ENCODE measurements at places on chromosomes 1 and 21. TPM values are rescaled to one million over a fixed set of nuclear protein-coding genes. Genes with fewer than 3 reads are reported as not detected.
A peak's percentile ranks its signal among the peaks of the same experiment; 100 is the strongest.

- no peak for DNase-seq
Observed at GRCh38 chr1:156806512-156807440, 9.9 kb downstream of the SH2D2A start.

DNA sequence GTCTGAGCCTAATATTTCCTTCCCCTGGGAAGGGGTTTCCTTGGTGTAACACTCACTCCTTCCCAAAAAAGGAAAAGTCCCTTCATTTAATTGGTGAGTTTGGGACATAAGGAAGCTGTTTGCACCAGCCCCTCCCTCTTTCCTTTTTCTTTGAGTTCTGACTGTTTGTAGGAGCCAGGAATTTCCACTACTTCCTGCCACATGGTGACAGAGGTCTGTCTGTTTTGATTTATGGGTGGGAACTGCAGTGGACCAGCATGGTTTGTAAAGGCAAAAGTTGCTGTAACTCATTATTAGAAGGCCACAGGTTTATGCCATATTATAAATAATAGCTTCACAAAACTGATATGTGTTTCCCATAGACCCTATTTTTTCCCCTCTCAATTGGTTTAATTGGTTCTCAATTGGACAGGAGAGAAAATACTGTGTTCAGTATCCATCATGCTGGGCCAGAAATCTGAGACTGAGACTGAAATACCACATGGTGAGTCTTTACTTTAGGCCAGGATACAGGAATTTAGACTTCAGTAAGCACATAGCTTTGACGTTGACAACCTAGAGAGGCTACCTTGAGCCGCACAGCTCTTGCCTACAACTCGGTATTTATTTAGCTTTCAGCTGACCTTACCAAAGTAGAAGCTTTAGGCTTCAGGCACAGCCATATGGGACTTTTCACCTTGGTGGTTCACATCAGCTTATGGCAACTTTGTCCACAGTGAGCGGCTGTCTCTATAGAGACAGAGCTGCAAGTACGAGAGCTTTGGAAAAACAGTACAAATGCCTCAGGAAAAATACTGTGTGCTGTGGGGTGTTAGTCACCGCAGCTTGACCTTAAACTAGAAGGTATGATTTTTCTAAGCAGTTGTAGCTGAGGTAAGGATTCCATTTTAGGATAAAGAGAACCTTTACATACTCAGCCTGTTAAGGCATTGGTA, 40.0 kb upstream of the RGS7 start:
- no peak for DNase-seq

Gene TRPM2
- total RNA-seq, result 2.4 TPM

GRCh38 chr1:25217598-25218232, 14.6 kb downstream of the SYF2 start:
- DNase-seq, result no peak

Gene TAS1R3
- total RNA-seq, result 2.7 TPM

DNA sequence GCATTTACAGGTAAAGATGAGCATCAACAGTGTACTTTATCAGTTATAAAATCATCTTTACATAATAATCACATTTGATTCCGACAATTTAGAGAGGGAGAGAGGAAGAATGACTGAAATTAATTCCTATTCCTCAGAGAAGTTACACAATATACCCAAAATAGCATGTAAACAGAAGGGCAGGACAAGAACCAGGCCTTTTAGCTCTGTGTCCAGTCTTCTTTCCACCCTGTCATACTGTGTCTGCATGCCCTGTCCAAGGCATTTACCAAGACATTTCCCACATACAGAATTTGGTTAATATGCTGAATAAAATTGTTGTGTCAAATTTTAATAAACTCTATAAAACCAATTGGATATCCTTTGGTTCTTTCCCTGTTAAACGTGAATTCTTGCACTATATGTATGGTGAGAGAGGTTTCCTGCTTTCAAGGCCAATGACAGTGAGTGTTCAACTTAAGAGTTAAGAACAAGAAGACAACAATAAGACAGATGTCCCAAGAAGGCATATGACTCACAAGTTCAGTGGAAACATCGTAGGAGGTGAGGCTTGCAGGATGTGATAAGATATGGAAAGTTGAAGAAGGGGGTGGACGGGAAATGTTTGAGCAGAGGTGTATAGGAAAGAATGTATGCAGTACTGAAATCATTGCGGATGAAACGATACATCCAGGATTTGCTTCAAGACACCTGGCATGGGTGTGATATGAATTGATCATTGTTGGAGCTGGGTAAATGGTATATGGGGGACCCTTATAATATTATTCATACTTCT, 20.8 kb downstream of the LRRC8B start:
- no peak for DNase-seq

Gene MAN1C1
- total RNA-seq, result 0.20 TPM

DNA sequence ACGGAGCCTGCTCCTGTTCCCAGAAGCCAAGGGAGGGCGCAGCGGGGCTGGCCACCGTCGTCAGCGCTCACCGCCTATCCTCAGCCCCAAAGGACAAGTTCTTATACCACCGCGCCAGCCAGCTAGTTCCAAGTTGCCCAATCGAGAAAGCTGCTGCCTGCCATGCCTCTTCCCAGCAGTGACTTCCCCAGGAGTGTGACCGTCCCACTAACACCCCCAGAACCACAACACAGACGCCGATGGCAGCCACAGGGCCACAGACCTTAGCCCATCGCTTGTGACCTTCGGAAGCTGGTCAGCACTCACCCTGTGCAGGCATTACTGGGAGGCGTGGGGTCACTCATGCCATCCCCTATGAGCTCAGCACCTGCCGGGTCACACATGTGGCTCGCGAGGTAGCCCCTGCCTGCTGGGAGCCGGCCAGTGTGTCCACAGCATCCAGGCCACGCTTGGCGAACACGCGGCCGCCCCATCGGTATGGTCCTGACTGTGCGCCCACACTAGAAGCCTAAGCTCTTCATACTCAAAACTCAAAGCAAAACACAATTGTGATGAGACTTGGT, 20.1 kb downstream of the NADK start:
- DNase-seq, result no peak

Gene SPEN
- total RNA-seq, result 116 TPM

Gene CELA3B
- total RNA-seq, result not detected

Gene ANXA9
- total RNA-seq, result not detected

Gene TOR1AIP1
- 42.3 TPM for total RNA-seq

GRCh38 chr1:145708063-145708462, 895 bp upstream of the PDZK1 start:
- DNase-seq, result no peak

DNA sequence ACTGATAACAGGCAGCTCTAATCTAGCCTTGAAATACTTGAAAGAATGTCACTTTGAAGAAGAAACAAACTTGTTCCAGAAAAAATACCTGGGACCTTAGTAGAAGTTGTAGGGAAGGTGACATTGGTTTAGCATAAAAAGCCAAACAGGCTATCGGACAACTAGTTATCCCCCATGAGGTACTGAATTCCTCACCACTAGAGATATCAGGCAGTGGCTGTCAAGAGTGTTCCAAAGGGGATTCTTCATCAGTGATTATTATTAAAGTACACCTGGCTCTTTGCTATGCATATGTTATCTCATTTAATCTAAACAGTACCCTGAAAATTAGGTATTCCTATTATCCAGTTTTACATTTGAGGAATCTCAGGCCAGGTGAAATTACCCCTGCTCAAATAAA, 13.1 kb upstream of the HMGN2 start:
- no peak for DNase-seq

- DNase-seq, result no peak
Observed at GRCh38 chr21:37751268-37751975, 164.8 kb downstream of the KCNJ6 start.

GRCh38 chr1:29806646-29807319, 570.5 kb downstream of the PTPRU start:
- DNase-seq, result no peak

- DNase-seq, result no peak
Observed at GRCh38 chr21:29406385-29406784, 107.7 kb downstream of the BACH1 start.

GRCh38 chr1:185159966-185160365, 3.0 kb downstream of the SWT1 start:
- DNase-seq, result no peak

- DNase-seq, result no peak
Observed at GRCh38 chr21:45920824-45921600, 60.6 kb upstream of the COL6A1 start.

Gene VSIG8
- total RNA-seq, result not detected

GRCh38 chr1:85240643-85241042, 18.8 kb downstream of the C1orf52 start:
- no peak for DNase-seq

Gene NUDT4B
- 1.9 TPM for total RNA-seq

DNA sequence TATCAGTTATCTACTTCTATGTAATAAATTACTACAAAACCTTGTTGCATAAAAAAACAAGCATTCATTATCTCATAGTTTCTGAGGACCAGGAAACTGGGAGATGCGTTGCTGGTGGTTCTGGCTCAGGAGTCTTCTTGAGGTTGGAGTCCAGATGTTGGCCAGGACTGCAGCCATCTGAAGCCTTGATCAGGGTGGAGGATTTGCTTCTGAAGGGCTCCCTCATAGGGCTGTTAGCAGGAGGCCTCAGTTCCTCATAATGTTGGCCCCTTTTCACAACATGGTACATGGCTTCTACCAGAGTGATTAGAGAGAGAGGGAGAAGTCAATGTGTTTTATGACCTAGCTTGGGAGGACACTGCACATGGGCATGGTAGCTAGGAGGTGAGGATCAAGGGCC, 137.4 kb downstream of the CNIH3 start:
- DNase-seq, result no peak

- no peak for DNase-seq
Observed at GRCh38 chr1:241962153-241962552, 4.6 kb downstream of the BECN2 start.

Gene KRTAP11-1
- not detected for total RNA-seq

Gene TRAPPC10
- 96.0 TPM for total RNA-seq

- peak; percentile 25 for DNase-seq
Observed at GRCh38 chr1:107935396-107936064, 29.4 kb downstream of the VAV3 start.

GRCh38 chr1:180672505-180672904, 40.7 kb downstream of the XPR1 start:
- no peak for DNase-seq

Gene TARBP1
- 27.0 TPM for total RNA-seq

Gene WNT3A
- total RNA-seq, result not detected

Gene LCE1E
- not detected for total RNA-seq

DNA sequence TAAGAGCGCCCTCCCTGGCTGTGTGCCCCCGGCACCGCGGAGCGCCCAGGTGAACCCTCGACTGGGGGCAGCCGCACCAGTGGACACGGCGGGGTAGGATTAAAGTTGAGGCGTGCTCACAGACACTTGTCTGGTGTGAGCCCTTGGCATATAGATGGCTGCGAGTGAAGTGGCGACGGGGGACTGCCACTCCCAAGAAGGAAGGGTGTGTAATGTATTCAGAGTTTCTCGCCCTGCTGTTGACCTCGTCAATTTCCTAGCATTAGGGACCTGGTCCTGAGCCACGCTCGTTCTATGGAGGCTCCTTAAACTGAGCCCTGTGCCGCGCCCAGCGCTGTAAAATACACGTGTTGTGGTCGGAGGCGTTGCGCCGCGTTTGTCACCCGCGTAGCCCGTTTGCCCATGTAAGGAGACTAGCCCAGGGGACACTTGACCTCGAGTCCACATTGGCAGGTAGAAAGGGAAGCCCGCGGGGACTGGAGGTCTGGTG, 554 bp downstream of the EVA1C start:
- DNase-seq, result no peak

- DNase-seq, result no peak
Observed at GRCh38 chr1:175725684-175726083, 17.7 kb downstream of the TNR start.

Gene STMN1
- 24.8 TPM for total RNA-seq

- no peak for DNase-seq
Observed at GRCh38 chr1:225769687-225770086, 7.9 kb upstream of the SRP9 start.

- no peak for DNase-seq
Observed at GRCh38 chr1:27622828-27623227, 12.2 kb downstream of the FGR start.

GRCh38 chr1:64173336-64173940, 30.0 kb upstream of the UBE2U start:
- no peak for DNase-seq

DNA sequence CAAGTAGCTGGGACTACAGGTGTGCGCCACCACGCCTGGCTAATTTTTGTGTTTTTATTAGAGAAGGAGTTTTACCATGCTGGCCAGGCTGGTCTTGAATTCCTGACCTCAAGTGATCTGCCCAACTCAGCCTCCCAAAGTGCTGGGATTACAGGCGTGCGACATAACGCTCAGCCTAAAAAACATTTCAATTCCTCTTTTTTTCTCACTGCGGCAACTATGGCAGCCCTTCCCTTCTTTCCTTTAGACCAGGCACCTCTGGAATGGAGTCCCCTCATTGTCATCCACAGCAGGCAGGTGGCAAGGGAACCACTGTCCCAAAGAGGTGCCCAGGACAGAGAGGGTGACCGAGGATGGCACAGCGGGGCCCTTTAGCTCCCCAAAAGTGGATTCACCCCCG, 14.1 kb downstream of the CEP104 start:
- no peak for DNase-seq

Gene PADI1
- total RNA-seq, result not detected

GRCh38 chr1:97412166-97412565, 508.7 kb downstream of the DPYD start:
- DNase-seq, result no peak

GRCh38 chr1:23403735-23404486, 20.6 kb downstream of the TCEA3 start:
- DNase-seq, result peak; percentile 71

DNA sequence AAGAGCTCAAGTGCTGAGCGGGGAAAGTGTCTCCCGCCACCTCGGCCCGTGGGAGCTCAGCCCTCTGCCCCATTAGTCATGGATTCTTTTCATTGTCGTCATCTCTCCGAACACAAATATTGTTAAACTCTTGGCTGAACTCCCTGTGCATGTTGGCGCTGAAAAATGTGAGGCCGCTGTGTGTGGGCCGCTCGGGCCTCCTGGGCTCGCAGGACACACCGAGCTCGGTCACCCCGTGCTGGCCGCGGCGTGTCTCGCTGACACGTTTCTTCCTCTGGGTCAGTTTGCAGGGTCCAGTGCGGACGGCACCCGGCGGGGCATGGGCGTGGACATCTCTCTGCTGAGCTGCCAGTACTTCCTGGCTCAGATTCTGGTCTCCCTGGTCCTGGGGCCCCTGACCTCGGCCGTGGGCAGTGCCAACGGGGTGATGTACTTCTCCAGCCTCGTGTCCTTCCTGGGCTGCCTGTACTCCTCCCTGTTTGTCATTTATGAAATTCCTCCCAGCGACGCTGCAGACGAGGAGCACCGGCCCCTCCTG, 25.6 kb downstream of the SLC45A1 start:
- no peak for DNase-seq

Gene CELA3A
- total RNA-seq, result not detected

Gene SLC35E2B
- 47.6 TPM for total RNA-seq

- DNase-seq, result no peak
Observed at GRCh38 chr1:102435483-102435882, 438.8 kb upstream of the OLFM3 start.

Gene CLCNKB
- not detected for total RNA-seq

All from activated B cell treated with CpG ODN at 0.5 μM for 24 hours (primary cell).